ENCODE measurements at places on chromosomes 6 and 20. TPM values are rescaled to one million over a fixed set of nuclear protein-coding genes. Genes with fewer than 3 reads are reported as not detected.

SPATA25 gene
- total RNA-seq: not detected

- DNase-seq: no peak
These were observed 248.1 kb upstream of the FOXQ1 start for GRCh38 chr6:1063671-1064355.

DNA sequence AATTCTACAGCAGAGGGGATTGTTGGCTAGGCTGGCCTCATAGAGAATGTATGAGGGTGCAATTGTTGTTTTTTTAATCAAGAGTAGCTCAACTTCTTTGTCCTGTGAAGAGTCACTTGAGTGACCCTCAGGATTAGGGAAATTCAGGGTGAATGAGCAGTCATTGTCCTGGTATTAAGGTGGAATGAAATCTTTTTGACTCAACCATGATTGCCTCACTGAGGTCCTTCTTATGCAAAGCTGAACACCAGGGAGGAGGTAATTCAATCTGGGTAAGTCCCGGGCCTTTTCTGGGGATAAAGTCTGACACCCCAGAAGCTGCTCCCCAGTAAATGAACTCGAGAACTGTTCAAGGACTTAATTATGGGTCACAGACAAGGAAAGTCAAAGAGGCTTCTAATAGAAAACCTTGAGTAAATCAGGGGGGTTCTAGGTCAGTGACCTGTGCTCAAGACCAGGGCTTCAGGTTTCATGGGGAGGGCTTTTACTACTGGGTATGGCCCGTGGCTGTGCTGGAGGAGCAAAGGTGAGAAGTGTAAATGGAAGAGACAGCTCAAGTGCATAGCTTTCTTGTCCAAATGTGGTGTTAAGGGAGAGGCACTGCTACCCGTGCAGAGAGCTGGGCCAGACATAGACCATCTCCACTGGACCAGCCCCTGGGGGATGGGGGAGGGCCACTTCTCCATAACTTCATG is 25.3 kb upstream of the ZBTB24 start:
- DNase-seq: no peak

GRCh38 chr6:111872401-111873177 is 663 bp downstream of the FYN start:
- peak; percentile 20 for DNase-seq

KCNS1 gene
- not detected for total RNA-seq

LY6G5C gene
- total RNA-seq: not detected

C6orf163 gene
- 0.29 TPM for total RNA-seq

DNA sequence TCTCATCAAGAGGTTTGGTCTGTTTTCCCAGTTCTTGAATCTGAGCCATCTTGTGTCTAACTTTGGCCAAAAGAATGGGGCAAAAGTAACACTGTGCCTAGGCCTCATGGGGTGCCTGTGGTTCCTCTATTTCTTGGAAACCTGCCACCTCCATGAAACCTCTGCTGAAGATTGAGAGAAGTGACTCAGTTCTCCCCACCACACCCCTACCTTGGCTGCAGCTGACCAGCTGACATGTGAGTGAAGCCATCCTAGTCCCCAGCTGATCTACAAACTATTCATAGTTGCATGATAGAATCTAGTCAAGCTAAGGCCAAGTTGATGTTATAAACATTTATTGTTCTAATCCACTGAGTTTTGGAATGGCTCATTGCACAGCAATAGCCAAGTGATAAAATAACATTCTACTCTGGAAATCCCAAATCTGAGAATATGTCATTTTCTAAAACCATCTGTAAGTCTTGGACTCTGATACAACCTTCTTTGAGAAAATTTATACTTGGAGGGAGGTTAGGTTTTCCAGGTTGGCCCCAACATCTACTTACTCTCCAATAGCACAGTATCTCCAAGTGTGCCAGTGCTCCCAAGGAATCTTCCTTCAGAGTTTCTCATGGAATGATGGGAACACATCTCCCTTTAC is 107.0 kb upstream of the SMLR1 start:
- no peak for DNase-seq

XKR7 gene
- total RNA-seq: not detected

FAM120B gene
- total RNA-seq: 16.4 TPM

- DNase-seq: no peak
These were observed 732.1 kb downstream of the EPHA7 start for GRCh38 chr6:92687278-92687677.

DNA sequence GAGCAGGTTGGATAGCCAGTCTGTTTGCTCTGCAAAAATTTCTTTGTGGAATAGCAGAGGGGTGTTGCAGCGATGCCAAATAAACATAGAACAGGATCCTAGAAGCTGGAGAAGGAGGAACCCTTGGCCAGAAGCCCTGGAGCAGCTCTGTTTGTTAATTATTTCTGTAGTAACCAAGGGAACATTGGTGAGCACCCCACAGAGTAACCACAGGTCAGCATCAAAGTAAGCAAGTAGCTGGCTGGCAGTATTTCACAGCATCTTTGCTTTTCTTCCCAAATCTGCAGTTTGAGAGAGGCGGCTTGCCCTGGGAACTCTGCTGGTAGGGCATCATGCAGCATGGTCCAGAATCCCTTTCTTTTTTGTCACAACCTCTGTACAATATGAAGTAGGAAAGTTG is 12.7 kb upstream of the APMAP start:
- DNase-seq: no peak

GRCh38 chr6:112016320-112016719 is 37.6 kb upstream of the CCN6 start:
- no peak for DNase-seq

GRCh38 chr6:27870291-27870870 is 41.8 kb downstream of the OR2B2 start:
- no peak for DNase-seq

- no peak for DNase-seq
These were observed 211.5 kb upstream of the DTNBP1 start for GRCh38 chr6:15874326-15874725.

- DNase-seq: no peak
These were observed 9.2 kb upstream of the IL17F start for GRCh38 chr6:52253494-52253893.

GRCh38 chr20:20428067-20428466 is 60.2 kb downstream of the INSM1 start:
- no peak for DNase-seq

GRCh38 chr20:35568645-35569044 is 26.8 kb downstream of the ERGIC3 start:
- no peak for DNase-seq

DCDC2 gene
- total RNA-seq: 0.41 TPM

SGK2 gene
- total RNA-seq: 1.2 TPM

GRCh38 chr6:9002833-9003232 is 567.5 kb upstream of the SLC35B3 start:
- no peak for DNase-seq

DNA sequence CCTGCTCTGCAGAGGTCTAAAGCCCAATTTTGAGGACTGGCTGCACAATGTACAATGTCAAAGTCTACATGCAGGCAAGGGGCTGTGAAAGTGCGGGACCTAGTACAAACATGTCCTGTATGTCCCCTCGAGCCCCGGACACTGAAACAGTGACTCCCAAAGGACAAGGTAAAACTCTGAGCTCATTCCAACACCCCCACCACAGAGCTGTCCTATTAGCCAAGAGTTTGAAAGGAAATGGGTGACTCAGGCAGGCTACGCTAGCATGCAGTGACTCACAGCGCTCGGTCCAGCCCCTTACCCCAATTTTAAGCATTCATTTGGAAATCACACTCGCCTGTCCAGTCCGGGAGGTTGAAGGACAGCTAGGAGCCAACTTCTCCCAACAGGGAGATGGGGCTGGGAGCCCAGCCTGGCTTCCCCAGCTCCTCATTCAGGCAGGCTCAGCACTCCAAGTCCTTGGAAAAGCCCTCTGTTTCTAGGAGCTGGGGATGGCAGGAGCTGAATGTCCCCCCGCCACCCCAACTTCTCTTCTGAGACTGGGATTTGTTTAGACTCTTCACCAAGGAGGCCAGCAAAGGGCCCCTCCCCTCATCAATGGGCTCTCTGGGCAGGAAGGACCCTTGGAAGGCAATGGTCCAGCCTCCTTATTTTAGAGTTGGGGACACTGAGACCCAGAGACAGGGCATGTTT is 3.9 kb downstream of the SDC4 start:
- DNase-seq: peak; percentile 64

ELOVL2 gene
- 0.32 TPM for total RNA-seq

- no peak for DNase-seq
These were observed 10.3 kb downstream of the TOP1 start for GRCh38 chr20:41038878-41039404.

DNA sequence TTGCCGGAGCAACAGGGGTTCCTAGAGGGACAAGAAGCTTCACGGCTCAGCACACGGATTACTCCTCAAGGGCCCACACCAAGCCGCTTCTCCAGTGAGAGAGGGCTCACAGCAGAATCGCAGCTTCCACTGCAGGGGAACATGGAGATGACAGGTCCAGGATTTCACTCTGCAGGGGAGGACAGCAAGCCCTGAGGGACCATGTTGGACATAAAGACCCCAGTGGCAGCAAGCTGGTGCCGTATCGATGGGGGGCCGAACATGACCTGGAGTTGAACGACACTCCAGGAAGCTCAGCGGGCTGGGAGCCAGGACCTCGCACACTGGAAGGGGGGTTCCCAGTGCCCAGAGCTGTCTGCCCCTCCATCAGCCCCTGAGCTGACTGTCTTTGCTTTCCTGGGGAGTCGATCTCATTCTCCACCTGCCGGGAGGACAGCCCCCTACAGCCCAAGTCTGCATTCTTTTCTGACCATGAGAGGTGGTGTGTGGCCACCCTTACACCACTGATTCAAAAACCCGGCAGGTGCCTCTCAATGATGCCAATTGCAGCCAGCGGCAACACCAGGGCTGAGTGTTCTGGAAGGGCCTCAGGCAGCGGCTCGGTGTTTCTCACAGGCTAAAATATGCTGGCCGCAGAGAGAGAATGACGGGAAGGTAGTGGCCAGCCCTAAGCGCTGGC is 194.5 kb upstream of the CDH4 start:
- no peak for DNase-seq

DNA sequence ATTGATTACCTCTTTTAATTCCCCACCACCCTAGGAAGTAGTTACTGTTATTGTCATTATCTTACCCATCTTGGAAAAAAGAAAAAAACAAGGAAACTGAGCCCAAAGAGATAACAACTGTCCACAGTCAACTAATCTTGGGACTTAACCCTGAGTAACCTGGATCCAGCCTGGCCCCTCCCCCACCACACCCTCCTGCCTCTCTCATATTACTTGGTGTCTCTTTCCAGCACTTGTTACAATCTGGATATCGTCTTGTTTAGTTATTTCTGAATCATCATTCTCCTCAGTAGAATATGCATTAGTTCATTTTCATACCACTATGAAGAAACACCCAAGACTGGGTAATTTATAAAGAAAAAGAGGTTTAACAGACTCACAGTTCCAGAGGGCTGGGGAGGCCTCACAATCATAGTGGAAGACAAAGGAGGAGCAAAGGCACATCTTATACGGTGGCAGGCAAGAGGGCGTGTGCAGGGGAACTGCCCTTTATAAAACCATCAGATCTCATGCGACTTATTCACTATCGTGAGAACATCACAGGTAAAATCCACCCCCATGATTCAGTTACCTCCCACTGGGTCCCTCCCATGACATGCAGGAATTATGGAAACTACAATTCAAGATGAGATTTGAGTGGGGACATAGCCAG is 60.3 kb downstream of the LY86 start:
- no peak for DNase-seq

DNA sequence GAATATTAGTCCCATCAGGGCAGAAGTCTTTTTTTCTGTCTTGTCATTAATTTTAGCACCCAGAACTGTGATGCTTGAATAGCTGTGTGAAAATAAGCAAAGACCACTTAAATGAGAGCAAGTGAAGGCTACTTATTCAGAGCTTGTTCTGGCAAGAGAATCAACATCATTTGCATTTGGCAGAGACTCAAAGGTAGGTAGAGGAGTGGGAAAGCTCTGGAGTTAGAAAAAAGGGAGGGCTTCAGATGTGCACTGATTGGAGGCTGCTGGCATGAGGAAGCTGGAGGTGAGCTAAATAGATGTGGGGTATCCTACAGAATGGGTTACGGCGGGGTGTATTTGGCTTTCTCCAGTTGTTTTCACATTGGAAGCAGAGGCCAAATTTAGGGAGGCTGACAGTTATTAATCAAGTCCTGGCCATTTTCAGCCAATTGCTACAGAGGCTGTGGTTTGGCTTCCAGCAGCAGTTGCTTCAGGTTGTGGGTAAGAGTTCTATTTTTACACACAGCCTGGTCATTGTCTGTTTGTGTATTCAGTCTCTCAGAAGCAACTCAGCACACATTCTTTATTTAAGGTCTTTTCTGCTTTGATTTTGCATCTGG is 254.3 kb downstream of the BTBD3 start:
- DNase-seq: no peak

BCAS4 gene
- 2.2 TPM for total RNA-seq

DNA sequence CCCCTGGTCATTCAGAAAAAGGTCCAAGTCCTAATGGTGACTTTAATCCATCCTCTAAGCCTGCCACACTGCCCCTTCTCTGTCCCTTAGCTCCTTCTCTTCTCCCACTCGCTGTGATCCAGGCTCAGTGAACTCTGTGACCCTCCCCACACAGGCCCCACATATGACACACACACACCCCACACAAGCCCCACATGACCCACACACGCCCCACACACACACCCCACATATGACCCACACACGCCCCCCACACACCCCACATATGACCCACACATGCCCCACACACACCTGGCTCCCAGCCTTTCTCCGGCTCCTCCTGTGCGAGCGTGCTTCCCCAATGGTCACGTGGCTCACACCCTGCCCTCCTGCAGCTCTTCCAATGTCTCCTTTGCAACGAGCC is 528.4 kb upstream of the AGPAT4 start:
- no peak for DNase-seq

JPH2 gene
- 28.4 TPM for total RNA-seq

DNA sequence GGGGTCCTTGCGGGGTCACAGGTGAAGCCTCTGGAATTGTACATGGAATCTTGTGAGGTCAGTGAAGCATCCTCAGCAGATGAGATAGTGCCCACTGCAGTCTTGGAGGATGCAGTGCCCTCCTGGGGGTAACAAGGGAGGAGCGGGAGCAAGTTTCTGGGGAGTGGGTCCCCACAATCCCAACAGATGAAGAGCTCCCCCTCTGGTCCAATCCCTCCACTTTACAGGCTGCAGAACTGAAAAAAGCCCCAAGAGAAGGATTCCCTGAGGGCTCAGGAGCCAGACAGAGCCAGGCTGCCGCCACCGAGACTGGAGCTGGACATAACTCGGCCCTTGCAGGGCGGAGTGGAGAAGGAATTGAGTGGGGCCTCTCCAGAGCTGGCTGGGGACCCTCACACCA is 52.4 kb downstream of the TTI1 start:
- DNase-seq: no peak

DNA sequence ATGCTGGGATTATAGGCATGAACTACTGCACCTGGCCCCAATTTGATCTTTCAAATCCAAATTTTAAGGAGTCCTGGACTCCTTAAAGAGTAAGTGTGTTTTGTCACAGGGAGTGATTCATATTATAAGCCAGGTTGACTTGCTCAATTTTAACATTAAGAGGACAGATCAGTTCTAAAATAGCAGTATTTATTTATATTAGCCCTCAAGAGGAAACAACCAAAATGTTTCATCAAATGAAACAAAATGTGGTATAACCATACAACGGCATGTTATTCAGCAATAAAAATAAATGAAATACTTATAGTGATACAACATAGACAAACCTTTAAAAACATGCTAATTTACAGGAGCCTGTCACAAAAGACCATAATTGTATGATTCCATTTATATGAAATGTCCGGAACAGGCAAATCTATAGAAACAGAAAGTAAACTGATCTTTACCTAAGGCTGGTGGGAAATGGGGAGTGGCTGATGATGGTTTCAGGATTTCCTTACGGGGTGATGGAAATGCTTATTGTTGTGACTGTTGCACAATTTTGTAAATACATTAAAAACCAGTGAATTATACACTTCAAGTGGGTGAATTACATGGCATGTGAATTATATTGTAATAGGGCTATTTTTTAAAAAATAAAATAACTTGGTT is 637.4 kb downstream of the MMUT start:
- no peak for DNase-seq

Measured in gastrocnemius medialis (tissue), 4 donors.